ENCODE measurements at places on chromosomes 12 and 14.

GRCh38 chr12:108821407-108822397 is 35.7 kb downstream of the SSH1 start:
- no peak for DNase-seq

DNA sequence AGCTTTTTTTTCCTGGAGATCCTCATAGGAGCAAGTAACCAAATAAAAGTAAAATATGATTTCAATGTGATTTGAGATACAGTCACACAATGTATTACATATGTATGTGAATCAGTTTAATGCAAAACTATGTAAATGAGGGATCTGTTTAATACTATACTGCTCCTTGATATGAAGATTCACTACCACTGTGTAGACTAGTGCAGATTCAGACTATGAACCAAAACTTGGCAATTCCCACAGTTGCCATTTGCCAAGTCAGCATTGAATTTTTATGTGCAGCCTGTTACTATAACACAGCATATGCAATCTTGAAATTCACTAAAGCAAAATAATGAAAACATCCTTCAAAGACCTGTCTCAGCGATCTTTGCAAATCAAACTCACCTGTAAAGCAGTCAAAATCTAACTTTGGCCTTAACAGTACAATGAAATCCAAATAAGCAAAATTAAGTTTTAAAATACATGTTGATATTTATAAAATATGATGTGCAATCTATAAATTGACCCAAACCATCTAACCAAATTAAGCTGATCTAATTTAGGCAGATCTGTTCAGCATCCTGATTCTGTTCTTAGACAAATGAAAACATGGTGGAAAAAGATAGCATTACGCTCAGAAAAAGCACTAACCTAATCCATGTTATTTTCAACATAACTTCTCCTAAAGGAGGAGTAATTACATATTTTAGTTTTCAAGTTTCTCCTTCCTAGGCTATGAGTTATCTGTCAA is 25.5 kb upstream of the LMNTD1 start:
- no peak for DNase-seq

DNA sequence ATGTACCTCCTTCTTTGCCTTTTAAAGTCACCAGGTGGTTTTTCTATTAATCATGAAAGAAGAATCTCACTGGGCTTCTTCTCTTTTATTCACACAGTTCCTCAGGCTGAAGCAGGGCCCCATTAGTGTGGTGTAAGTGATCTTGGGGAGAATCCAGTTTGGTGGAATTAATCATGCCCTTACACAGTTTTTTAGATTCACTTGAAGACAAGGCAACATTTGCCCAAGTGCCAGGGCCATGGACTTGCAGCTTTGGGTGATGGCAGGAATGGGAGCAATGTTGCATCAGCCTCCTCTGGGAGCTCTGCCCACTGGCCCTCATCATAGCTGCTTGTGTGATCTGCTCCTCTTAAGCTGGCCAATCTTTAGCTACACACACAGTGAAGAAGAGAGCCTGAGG is 33.8 kb downstream of the KCNK10 start:
- no peak for DNase-seq

- DNase-seq, result no peak
Observed at GRCh38 chr12:27743601-27744000, 33.0 kb downstream of the MRPS35 start.

GRCh38 chr12:63045020-63045860 is 105.8 kb downstream of the AVPR1A start:
- no peak for DNase-seq

- DNase-seq, result no peak
Observed at GRCh38 chr12:116619246-116619645, 60.1 kb downstream of the MAP1LC3B2 start.
